Endothelial cell of coronary artery (primary cell): ENCODE measurements at places on chromosomes 1 and 21. TPM values are rescaled to one million over a fixed set of nuclear protein-coding genes. Genes with fewer than 3 reads are reported as not detected.

The AJAP1 gene
- total RNA-seq = not detected in 2 replicates

The SPRR5 gene
- total RNA-seq = not detected in 2 replicates

The CNTN2 gene
- total RNA-seq = not detected in 2 replicates

The GSTM5 gene
- total RNA-seq = 0.09 TPM in 2 replicates

The ADAM30 gene
- not detected in 2 replicates for total RNA-seq

The TTC39A gene
- 0.81 and 0.85 TPM in 2 replicates for total RNA-seq

The AMY2A gene
- not detected in 2 replicates for total RNA-seq

The SYPL2 gene
- total RNA-seq = not detected in 2 replicates

The TMPRSS15 gene
- total RNA-seq = not detected in 2 replicates
